ENCODE measurements at places on chromosomes 5 and 9. TPM values are rescaled to one million over a fixed set of nuclear protein-coding genes. Genes with fewer than 3 reads are reported as not detected.

DNA sequence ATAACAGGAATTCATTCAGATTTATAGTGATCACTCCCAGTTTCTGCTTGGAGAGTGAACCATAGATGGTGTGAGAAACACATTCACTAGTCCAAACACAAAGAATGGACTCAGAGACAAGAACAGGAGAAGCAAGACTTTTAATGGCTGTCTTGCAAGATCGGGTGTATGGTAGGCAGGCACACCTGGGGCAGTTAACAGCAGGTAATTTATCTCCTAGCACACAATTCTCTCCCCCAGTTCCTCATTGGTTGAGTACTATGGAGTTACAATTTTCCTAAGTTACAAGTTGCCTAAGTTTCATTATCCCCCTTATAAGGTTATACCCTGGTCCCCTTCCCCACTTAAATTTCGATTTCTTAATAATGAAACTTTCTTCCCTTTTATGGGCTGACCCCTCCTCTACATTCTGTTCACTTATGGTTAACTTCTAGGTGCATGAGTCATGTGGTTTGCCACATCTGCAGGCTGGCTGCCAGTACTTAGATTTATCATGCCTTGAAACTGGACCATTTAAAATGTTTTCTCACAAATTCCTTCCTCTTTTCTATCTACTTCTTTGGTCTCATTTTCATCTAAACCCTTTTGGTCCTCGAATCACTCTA is 623.3 kb downstream of the HINT1 start:
- H3K36me3 ChIP-seq: no peaks in the 10 kb centered on the region
- H3K4me3 ChIP-seq: no peak overlapping the region
- H3K27me3 ChIP-seq: no peaks in the 10 kb centered on the region

DNA sequence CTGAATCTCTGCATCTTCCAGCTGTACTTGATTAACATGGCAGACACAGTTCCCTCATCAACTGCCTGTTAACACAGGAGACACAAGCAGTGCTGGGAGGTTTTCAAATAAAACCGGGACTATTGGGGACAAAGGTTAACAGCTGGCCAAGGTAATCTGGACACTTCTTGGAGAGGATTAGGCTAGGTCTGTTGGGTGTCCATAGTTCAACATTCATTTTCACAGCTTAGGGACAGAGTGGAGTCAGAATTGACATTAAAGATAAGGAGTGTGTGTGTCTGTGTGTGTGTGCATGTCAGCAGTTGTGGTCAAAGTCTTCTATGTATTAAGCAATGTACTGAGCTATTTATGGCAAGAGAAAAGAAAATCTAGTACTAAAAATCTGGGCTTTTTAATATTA is 216.2 kb downstream of the MED10 start:
- DNase-seq: peak; percentile 63
- H3K27ac ChIP-seq: no peak overlapping the region
- no peaks in the 10 kb centered on the region for H3K27me3 ChIP-seq
- no peaks in the 10 kb centered on the region for H3K36me3 ChIP-seq

DNA sequence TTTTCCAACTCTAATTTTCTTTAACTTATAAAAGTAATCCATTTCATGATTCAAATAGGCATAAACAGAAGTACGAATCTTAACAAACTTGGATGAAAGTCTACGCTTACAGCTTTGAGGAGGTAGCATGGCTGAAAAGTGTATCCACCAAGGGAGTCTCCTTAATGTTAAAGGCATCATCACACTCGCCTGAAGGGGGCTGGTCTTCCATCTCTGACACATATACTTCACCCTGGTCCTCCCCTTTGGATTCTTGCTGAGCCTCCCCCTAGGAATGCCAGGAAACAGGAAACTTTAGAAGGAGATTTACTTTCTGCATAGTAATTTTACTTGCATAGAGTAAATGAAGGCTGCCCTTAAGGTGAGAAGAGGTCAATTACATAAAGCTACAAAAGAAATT is 10.3 kb upstream of the NME5 start:
- no peak overlapping the region for H3K4me3 ChIP-seq
- DNase-seq: no peak
- no peaks in the 10 kb centered on the region for H3K4me1 ChIP-seq

- H3K4me1 ChIP-seq: peaks cover 28% of the 10 kb centered on the region
- no peak for DNase-seq
- no peak overlapping the region for H3K27ac ChIP-seq
- peak overlapping the region; percentile 44 for H3K4me3 ChIP-seq
- H3K27me3 ChIP-seq: peaks cover 1% of the 10 kb centered on the region
- H3K36me3 ChIP-seq: no peaks in the 10 kb centered on the region
These were observed 30.5 kb downstream of the CNTFR start for GRCh38 chr9:34558919-34559623.

- H3K27me3 ChIP-seq: no peaks in the 10 kb centered on the region
- H3K4me1 ChIP-seq: no peaks in the 10 kb centered on the region
- H3K4me3 ChIP-seq: no peak overlapping the region
- no peak overlapping the region for H3K27ac ChIP-seq
- no peaks in the 10 kb centered on the region for H3K36me3 ChIP-seq
- DNase-seq: no peak
These were observed 202.5 kb upstream of the NMUR2 start for GRCh38 chr5:152607401-152608160.

DNA sequence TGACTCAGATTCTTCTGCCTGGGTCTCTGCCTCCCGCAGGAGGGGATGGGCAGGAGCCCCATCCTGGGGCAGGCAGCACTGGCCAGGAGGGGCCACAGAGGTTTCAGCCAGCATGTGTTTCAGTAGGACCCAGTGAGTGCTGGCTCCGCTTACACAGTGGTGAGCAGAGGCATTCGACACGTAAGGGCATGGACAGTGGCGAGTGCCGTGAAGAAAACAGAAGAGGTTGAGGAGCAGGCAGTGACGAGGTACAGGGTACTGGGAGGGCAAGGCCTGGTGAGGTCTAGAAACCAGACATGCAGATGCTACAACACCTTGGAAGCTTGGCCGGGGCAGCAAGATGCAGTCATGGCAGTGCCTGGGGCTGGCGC is 41.5 kb downstream of the CACNA1B start:
- peaks cover 28% of the 10 kb centered on the region for H3K27me3 ChIP-seq
- no peak overlapping the region for H3K27ac ChIP-seq
- no peak for DNase-seq
- H3K4me1 ChIP-seq: no peaks in the 10 kb centered on the region

GRCh38 chr5:91641730-91642350 is 258.7 kb upstream of the ARRDC3 start:
- H3K4me3 ChIP-seq: no peak overlapping the region
- H3K4me1 ChIP-seq: no peaks in the 10 kb centered on the region
- H3K27me3 ChIP-seq: no peaks in the 10 kb centered on the region
- H3K36me3 ChIP-seq: no peaks in the 10 kb centered on the region
- no peak overlapping the region for H3K27ac ChIP-seq

FAM169A gene
- 110 TPM for total RNA-seq

Measured in HepG2 (cell line).